ENCODE measurements at places on chromosomes 12 and 14.

DNA sequence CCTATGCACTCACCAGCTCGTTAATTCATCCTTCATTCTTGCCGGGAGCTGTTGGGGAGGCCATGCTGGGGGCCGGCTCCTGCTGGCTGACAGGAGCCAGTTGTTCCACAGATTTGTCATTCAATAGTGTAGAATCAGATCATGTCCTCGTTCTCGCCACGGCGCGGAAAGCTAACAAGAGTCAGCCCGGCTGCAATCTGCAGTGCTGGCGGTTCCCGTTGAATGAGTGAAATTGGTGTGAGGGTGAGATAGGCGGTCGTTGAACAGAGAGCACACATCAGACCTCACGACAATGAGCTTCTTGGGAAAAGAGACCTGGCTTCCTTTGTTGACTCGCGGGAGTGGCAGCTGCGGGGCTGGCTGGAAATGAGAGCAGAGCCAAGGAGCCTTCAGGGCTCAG, 57.5 kb downstream of the KIF26A start:
- no peak for DNase-seq

- peak; percentile 69 for DNase-seq
Observed at GRCh38 chr12:7716381-7716780, 5.1 kb downstream of the DPPA3 start.

GRCh38 chr14:92224358-92224954, 98.5 kb upstream of the SLC24A4 start:
- no peak for DNase-seq

GRCh38 chr14:93965946-93966474, 10.4 kb downstream of the ASB2 start:
- DNase-seq, result peak; percentile 51

GRCh38 chr14:65792208-65792905, 379.8 kb downstream of the FUT8 start:
- no peak for DNase-seq

GRCh38 chr12:62466018-62466593, 520 bp upstream of the MON2 start:
- DNase-seq, result peak; percentile 41

DNA sequence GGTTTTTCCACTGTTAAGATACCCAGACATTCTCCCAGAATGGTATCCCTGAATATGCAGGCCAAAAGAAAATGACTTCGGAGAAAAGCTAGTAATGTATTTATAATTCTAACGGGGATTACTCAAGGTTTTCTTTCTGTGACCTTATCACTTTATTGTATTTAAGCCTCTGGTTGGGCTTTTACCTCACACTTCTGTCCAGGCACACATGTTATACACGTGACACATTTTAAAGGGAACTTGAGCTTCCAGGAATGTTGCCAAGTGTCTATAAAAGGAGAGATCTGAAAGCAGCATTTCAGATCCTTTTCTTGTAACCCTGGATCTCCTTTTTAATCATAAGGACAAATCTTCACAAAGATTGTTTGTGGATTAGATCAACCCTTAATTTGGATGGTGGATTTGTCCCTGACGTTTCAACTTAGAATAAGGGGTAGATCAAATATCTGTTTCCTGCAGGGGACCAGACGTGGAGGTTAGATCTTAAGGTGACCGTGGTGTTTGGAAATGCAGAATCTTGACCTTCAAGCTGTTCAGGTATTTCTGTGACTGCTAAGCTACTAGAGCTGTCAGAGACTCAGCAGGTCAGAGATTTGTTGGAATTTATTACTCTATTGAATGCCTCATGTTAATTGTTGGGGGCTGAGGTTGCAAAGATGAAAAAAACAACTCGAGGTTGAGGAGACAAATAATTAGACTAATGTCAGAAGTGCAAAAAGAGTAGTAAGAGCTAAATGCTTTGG, 1.5 kb downstream of the CIPC start:
- DNase-seq, result peak; percentile 71

DNA sequence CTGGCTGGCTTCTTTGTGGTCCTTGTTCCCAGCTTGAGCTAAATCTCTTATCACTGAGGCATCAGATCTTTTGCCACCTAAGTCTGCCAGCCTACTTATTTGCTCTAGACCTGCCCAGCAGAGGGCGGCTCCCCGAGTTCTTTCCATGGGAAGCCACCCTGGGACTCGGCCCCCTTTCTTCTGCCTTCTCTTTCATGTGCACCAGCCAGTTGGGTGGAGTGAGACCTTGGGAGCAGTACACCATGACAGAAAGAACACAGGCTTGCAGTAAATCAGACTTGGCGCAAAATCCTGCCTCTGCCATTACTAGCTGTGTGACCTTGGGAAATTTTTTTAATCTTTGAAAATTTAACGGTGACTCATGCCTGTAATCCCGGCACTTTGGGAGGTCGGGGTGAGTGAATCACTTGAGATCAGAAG, 7.4 kb downstream of the SMAGP start:
- DNase-seq, result no peak

DNA sequence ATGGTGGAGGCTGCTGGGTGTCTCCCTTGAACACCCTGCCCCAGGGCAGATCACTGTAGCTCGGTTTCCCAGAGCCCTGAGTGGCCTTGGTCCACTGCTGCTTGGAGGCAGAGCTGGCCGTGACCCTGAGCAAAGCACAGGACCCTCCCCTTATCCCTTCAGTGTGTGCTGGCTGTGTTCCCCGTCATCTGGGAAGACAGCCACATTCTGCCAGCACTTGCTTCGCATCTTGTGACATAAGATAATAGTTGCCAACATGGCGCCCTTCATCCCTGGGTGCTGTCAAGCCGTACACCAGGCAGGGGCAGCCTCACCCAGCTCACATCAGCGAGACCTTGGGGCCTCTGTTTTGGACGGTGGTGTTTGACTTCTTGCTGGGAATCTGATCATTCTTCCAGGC, 12.1 kb upstream of the ALDH2 start:
- no peak for DNase-seq

- no peak for DNase-seq
Observed at GRCh38 chr12:93813186-93813585, 136.0 kb downstream of the CRADD start.

GRCh38 chr12:64102339-64102738, 119.8 kb downstream of the KICS2 start:
- no peak for DNase-seq

DNA sequence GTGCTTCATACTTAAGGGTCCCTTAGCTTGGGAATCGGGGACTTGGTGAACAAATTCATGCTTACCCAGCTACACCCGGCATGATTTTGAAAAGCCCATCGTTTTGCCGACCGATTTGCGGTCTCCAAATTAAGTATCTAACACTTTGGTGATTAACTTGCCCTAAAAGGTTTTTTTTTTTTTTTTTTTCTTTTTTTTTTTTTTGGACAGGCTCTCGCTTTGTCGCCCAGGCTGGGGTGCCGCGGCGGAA, 843 bp upstream of the HSP90AA1 start:
- no peak for DNase-seq

DNA sequence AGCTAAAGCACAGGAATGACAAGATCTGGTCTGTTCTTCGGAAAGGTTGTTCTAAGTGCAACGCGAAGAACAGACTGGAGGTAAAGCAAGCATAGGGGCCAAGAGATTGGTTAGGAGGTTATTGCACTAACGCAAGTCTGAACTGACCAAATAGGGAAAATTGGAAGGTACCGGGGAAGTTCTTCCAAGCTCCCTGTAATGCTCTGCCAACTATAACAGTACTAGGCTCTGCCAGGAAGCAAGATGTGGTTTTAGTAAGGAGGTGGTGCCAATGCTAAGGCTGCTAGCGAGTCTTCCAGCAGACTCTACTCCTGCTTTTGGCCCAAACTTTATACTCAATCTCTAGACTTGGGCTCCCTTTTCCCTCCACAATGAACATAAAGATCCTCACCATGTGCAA, 138.6 kb downstream of the PAWR start:
- DNase-seq, result no peak

Data from inflammatory macrophage (primary cell).